Epithelial cell of alveolus of lung (primary cell): ENCODE measurements at places on chromosomes 3 and 15. TPM values are rescaled to one million over a fixed set of nuclear protein-coding genes. Genes with fewer than 3 reads are reported as not detected.

ATP13A5 gene
- total RNA-seq: not detected in 2 replicates

PRRT3 gene
- 3.6 and 10.7 TPM in 2 replicates for total RNA-seq

TMEM62 gene
- total RNA-seq: 6.9 and 9.7 TPM in 2 replicates

UROC1 gene
- total RNA-seq: not detected in 2 replicates

TICRR gene
- total RNA-seq: 4.5 and 6.3 TPM in 2 replicates

GPR156 gene
- total RNA-seq: 0.78 and 1.0 TPM in 2 replicates
